Heart right ventricle (tissue), 16 donors: ENCODE measurements at places on chromosomes 1 and 21. TPM values are rescaled to one million over a fixed set of nuclear protein-coding genes. Genes with fewer than 3 reads are reported as not detected.

- no peaks in the 10 kb centered on the region for H3K27me3 ChIP-seq
- DNase-seq: no peak
- no peak overlapping the region for H3K27ac ChIP-seq
- H3K4me1 ChIP-seq: no peaks in the 10 kb centered on the region
Observed at GRCh38 chr1:168782559-168783116, 53.6 kb upstream of the DPT start.

GRCh38 chr1:10625554-10625953, 150.8 kb downstream of the PEX14 start:
- DNase-seq: no peak
- H3K27ac ChIP-seq: no peak overlapping the region
- H3K36me3 ChIP-seq: peaks cover 60% of the 10 kb centered on the region
- H3K4me1 ChIP-seq: peaks cover 9% of the 10 kb centered on the region

GRCh38 chr1:76501136-76501535, 366.1 kb upstream of the ST6GALNAC5 start:
- no peak overlapping the region for H3K4me3 ChIP-seq
- no peaks in the 10 kb centered on the region for H3K36me3 ChIP-seq
- no peaks in the 10 kb centered on the region for H3K27me3 ChIP-seq
- no peak overlapping the region for H3K27ac ChIP-seq

DNA sequence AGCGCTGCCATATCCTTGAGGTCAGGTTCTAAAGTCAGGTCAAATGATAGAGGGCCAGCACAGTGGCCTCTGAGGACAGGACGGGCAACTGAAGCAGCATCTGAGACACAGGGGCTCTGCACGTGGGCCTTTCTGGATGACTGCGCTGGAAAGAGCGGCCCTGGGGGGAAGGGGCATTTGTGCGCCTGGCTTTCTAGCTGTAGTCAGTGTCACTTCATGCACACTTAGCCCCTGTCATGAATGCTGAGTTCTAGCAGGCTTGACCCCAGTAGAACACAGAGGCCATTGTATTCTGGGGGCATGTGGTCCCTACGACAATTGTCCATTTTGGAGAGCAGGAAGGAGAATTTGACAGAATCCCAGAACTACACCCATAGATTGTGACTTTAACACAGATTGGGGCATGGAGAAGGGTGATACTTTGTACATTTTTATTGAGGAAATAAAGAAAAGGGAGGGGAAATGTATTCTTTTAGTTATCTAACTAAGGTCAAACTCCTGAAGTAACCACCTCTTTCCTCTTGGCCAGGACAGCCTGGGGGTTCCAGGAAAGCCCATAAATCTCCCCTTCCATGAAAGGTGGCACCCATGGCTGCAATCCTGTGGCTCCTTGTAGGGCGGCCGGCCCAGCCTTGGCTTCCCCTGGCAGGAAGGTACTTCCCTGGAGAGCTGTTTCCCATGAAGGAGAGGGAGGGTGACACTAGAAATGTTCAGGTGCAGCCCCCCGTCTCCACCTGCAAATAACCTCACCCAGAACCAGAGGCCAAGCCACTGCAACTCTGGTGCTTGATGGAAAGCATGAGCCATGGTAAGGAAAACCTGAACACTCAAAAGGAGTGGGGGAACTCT, 34.4 kb downstream of the NTPCR start:
- H3K36me3 ChIP-seq: no peaks in the 10 kb centered on the region
- no peak overlapping the region for H3K27ac ChIP-seq
- no peak for DNase-seq
- H3K4me1 ChIP-seq: no peaks in the 10 kb centered on the region

- H3K36me3 ChIP-seq: peaks cover 32% of the 10 kb centered on the region
- H3K27ac ChIP-seq: peak overlapping the region; percentile 73
- no peak overlapping the region for H3K4me3 ChIP-seq
- peaks cover 9% of the 10 kb centered on the region for H3K4me1 ChIP-seq
- no peaks in the 10 kb centered on the region for H3K27me3 ChIP-seq
- DNase-seq: no peak
Observed at GRCh38 chr1:170536924-170537551, 5.1 kb downstream of the GORAB start.

GRCh38 chr21:45631540-45631939, 12.0 kb upstream of the PCBP3 start:
- H3K27ac ChIP-seq: no peak overlapping the region
- H3K27me3 ChIP-seq: peaks cover 9% of the 10 kb centered on the region
- DNase-seq: no peak
- no peak overlapping the region for H3K4me3 ChIP-seq
- no peaks in the 10 kb centered on the region for H3K36me3 ChIP-seq

DNA sequence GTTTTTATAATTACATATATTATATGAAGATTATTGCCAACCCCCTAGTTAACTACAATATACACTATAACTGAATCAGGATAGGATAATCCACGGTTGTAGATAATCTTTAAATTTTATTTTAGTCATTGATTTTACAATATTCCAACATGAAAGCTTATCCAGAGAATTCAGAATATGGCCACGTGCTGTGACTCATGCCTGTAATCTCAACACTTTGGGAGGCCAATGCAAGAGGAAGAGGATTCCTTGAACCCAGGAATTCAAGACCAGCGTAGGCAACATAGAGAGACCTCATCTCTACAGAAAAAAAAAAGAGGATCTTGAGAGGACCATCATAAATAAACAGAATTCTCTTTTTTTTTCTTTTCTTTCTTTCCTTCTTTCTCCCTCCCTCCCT, 119.6 kb upstream of the CACYBP start:
- no peak overlapping the region for H3K27ac ChIP-seq
- H3K4me3 ChIP-seq: no peak overlapping the region

DNA sequence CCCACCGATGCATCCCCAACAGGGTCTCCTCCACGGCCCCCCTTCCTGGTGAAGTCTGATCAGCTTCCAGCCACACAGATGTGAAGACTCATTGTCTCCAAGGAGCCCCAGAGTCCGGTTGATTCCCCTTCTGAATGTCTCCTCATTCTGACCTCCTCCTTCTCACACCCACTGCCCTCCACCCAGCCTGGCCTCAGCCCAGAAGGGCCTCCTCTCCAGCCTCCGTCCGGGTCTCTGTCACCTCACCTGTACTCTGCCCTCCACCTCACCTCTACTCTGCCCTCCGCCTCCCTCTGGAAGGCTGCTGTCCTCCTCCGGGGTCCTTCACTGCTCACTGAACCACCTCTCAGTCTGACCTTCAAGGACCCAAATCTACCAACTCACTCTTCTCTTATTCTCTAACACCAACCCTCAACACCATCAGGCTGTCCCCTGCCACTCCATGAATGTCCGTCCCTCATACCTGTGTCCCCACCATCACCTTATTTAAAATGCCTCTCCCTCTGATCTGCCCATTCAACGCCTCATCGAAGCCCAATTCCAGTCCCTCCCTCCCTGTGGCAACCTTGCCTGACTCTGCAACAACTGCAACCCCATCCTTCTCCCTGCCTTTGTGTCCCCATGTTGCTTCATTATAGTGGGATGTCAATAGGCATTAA, 201.2 kb downstream of the TOMM20 start:
- H3K4me3 ChIP-seq: no peak overlapping the region
- no peak for DNase-seq
- no peaks in the 10 kb centered on the region for H3K27me3 ChIP-seq
- peaks cover 40% of the 10 kb centered on the region for H3K4me1 ChIP-seq

- DNase-seq: peak; percentile 60
- H3K27ac ChIP-seq: peak overlapping the region; percentile 97
- H3K27me3 ChIP-seq: no peaks in the 10 kb centered on the region
- H3K4me1 ChIP-seq: peaks cover 37% of the 10 kb centered on the region
- H3K4me3 ChIP-seq: peak overlapping the region; percentile 28
Observed at GRCh38 chr1:2214541-2215241, 13.4 kb upstream of the SKI start.

DNA sequence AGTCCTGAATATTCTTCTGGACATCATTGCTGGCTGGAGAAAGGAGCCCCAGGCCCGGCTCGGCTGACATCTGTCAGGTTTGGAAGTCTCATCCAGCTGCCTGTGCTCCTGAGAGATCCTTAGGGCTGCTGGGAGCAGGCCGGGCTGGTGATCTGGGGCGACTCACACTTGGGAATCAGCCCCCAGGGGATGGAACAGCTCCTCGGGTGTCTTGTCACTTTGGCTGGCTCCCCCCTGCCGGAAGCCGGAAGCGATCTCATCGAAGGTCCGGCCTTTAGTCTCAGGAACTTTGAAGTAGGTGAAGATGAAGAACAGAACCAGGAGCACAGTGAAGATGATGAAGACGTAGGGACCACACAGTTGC, 31.8 kb downstream of the SLC2A1 start:
- no peak overlapping the region for H3K27ac ChIP-seq
- no peak overlapping the region for H3K4me3 ChIP-seq
- peaks cover 9% of the 10 kb centered on the region for H3K36me3 ChIP-seq
- peaks cover 14% of the 10 kb centered on the region for H3K4me1 ChIP-seq
- DNase-seq: no peak

DNA sequence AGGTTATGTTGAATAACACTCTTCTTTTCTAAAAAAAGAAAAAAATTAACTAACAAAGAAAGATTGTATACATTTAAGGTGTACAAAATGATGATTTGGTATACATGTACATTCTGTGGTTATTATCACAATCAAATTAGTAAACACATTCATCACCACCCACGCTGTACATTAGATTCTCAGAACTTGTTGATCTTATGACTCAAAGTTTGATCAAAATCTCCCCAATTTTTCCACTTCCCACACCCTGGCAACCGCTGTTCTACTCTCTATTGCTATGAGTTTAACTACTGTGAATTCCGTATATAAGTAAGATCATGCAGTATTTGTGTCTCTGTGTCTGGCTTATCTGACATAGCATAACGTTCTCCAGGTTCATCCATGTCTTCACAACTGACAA, 469.5 kb upstream of the CHRM3 start:
- H3K27ac ChIP-seq: no peak overlapping the region
- no peaks in the 10 kb centered on the region for H3K4me1 ChIP-seq
- no peaks in the 10 kb centered on the region for H3K36me3 ChIP-seq
- no peak overlapping the region for H3K4me3 ChIP-seq

LCE1A gene
- not detected for total RNA-seq

DNA sequence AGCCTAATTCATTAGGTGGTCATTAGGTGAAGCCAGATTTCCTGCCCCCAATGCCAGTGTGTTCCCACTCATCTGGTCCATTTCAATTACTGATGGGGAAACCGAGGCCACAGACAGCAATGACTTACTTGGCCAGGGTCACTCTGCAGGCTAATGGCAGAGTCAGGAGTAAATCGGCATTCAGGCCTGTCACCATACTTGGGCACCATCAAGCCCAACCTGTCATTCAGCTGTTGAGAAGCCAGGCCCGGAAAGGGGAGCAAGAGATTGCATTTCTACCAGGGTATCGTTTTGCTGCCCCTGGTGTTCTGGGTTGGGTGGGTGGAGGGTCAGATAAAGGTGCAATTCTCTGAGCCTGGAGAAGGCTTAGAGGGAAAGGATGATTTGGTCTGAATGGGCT, 8.0 kb upstream of the TMEM61 start:
- no peaks in the 10 kb centered on the region for H3K27me3 ChIP-seq
- H3K4me1 ChIP-seq: no peaks in the 10 kb centered on the region
- no peak overlapping the region for H3K4me3 ChIP-seq
- no peak for DNase-seq

CYP4A11 gene
- not detected for total RNA-seq

DNA sequence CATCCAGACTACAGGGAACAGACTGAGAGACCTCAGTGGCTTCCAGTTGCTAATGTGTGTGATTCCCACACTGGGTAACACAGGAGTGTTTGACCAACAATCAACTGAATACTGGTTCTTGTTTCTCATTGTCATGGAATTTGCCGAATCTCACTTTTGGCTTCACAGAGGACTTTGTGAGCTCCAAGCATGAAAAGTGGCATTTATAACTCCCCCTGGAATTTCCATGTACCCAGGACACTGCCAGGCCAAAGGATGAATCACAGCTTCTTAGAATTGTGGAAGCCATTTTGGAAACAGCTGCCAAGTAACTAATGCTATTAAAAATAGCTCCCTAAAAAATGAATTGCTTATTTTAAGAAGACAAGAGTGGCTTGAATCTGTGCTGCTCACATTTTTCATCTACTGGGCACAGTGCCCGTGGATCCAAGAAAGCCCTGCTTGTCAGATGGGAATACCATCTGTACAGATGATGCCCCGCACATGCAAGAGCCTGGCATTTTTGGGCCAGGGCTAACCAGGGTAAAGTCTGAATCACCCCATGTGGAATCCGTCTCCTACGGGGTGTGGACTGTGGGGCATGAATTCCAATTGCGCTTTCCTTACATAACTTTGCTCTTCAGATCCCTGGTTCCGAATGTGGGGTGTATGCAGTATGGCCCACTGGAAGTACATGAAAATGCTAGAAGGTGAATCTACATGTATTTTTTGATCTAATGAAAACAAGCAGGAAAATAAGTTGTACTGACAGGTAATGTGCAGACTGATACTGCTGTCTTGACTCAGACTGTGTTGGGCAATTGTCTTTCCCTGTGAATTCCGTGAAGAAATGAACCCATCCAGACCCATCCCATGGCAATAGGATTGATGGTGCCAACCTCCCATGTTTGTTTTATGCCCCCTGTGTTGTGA, 487.3 kb downstream of the SIPA1L2 start:
- no peaks in the 10 kb centered on the region for H3K36me3 ChIP-seq
- no peaks in the 10 kb centered on the region for H3K4me1 ChIP-seq
- no peak overlapping the region for H3K4me3 ChIP-seq
- DNase-seq: peak; percentile 16

- H3K4me3 ChIP-seq: no peak overlapping the region
- no peak for DNase-seq
- H3K36me3 ChIP-seq: no peaks in the 10 kb centered on the region
- H3K4me1 ChIP-seq: peaks cover 31% of the 10 kb centered on the region
- no peaks in the 10 kb centered on the region for H3K27me3 ChIP-seq
- H3K27ac ChIP-seq: peak overlapping the region; percentile 96
Observed at GRCh38 chr1:112698366-112699310, 8.3 kb downstream of the RHOC start.

DNA sequence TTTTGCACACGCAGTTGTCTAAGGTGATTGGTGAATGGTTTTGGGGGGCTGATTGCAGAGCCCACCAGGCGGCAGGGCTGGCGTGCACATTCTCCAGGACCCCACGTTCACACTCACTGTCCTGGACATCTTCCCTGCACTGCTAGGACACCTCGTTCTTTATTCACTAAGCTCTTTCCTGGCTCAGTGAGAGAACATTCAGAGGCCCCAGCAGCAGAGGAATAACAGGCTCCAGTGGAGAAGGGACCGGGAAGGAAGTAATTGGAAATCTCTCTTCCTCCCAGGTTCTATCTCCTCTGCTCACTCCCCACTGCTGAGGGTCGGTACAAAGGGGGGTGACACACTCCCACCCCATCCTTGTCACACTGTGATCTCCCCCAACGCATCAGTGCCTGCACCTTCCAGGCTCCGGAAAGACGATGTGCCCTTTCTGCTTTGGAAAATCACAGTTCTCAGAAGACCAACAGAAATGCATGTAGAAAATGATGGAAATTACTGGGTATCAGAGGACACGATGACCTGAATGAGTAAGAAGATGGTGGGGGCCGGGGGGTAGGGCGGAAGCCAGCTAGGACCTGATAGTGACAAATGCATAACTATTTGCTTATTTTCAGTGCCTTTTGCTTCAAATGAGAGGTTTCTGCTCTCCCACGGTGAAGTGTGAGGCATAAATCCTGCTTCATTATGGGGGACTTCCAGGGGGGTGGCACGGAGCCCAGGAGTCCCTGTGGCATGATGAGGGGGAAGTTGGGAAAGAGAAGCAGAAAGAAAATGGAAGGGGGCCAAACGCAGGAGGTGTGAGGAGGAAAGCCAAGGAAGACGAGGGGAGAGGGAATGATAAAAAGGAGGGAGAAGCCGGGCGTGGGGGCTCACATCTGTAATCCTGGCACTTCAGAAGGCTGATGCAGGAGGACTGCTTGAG, 25.2 kb upstream of the KIF26B start:
- H3K27me3 ChIP-seq: peaks cover 36% of the 10 kb centered on the region
- H3K36me3 ChIP-seq: no peaks in the 10 kb centered on the region
- no peak for DNase-seq
- H3K27ac ChIP-seq: no peak overlapping the region
- H3K4me1 ChIP-seq: no peaks in the 10 kb centered on the region
